A549 treated with Mapracorat at 1 μM for 4 hours (cell line): ENCODE measurements at places on chromosomes 11 and 22. TPM values are rescaled to one million over a fixed set of nuclear protein-coding genes. Genes with fewer than 3 reads are reported as not detected.

Gene ACTN3
- not detected in 5 replicates for total RNA-seq

Gene NXPE2
- not detected in 5 replicates for total RNA-seq

Gene CRYBB3
- not detected in 5 replicates for total RNA-seq

Gene OR52N4
- total RNA-seq: not detected in 5 replicates

Gene MS4A7
- not detected in 5 replicates for total RNA-seq
